ENCODE measurements at places on chromosomes 11 and 22.

DNA sequence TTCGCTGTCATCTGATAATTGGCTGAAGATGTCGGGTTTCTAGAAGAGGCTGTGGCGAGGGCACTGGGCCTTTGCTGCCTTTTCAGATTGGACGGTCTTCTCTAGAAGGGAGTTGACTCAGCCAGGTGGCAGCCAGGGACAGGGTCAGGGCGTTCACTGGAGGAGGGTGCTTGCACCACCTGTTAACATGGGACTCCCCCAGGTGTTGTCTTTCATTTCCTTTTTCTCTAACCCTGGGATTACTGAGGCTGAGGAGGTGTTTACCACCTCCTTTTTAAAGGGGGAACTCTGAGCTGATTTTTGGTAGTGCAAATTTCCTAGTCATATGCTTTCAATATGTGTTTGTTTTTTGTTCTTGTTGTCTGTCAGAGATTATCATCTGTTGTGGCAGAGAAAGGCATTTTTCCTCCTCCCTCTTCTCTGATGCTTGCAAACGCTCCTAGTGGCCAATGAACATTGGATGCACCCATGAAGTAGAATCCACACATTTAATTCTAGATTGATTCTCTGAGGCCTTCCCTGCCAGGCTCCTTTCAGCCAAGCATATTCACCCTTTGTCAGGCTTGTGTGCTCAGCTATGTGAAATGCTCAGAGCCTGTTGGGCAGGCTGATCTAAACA lies 54.1 kb downstream of the LDLRAD3 start:
- no peak for DNase-seq

GRCh38 chr22:42928969-42929837 lies 72.1 kb upstream of the ARFGAP3 start:
- no peak for DNase-seq

DNA sequence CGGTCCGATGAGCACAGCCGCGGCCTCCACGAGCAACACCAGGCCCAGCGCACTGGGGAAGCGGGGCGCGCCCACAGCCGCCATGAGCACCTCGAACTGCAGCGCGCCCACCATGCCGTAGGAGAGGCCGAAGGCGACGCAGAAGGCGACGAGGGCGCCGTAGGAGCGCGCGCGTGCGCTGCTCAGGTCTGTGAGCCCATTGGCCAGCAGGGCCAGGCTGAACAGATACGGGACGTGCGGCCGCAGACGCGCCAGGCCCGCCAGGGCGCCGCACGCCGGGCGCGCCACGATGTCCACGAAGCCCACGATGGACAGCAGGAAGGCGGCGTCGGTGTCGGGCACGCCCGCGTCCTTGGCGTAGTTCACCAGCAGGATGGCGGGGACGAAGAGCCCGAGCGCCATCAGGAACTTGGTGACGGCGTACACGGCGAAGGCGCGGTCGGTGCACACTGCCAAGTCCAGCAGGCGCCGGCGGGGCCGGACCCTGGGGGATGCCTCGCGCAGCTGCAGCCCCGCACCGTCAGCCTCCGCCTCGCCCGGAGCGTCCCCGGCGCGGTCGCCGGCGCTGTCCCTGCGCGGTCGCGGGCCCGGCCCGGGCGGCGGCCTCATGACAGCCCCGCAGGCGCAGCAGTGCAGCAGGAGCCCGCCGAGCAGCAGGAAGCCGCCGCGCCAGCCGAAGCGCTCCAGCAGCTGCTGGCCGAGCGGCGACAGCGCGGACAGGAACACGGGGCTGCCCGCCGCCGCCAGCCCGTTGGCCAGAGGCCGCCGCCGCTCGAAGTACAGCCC lies 2.9 kb downstream of the SLC16A8 start:
- DNase-seq, result no peak

DNA sequence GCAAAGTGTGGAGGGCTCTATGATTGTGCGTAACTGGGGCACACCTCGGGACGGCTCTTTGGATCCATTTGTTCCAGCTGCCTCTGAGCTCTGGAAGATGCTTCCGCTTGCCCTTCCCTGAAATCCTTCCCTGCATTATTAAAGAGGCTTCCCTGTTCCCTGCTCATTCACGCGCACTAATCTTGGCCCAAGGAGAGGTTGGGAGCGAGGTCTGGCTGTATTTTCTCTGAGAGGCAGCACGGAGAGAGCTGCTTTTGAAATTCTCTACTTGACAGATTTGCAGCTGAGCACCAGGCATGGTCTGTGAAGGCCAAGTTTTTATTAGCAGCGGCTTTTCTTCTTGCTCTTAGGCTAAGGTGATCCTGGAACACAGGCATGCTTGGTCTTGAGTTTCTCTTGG lies 94.8 kb upstream of the NTM start:
- DNase-seq, result no peak

- peak; percentile 62 for DNase-seq
Measured at GRCh38 chr11:64713016-64713707, 9.8 kb downstream of the NRXN2 start.

DNA sequence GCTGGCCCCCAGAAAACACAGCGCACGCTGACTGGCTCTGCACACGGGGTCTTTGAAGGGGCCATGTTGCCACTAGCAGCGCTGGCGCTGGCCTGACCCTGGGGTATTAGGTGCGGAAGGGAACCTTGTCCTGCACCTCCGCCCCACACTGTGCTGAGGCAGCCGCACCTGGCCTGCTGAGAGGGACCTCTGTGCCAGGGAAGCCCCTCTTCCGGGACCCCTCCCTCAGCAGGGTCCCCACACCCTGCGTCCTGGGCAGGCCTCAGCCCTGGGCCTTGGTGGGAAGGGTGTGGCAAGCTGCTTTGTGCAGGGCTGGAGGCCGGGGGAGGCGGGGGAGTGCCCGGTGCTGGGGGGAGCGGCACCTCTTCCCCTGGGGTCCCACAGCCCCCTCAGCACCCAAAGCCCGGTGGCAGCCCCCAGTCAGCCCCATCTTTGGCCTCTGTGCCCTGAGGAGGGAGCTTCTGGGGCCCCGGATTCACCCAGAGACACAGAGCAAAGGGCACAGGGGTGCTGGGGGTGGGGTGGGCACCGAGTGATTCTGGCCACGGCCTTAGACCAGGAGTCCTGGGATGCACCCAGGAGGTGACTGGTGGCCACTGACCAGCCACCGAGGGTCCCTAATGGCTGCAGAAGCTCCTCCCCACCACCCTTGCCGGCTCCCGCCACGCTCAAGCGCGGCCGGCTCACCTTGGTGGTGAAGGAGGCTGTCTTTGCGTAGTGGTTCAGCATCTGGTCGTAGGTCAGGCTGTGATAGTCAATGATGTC lies 11.4 kb downstream of the TTLL8 start:
- DNase-seq, result no peak

- DNase-seq, result no peak
Measured at GRCh38 chr11:38425578-38425977, 1827.5 kb upstream of the RAG2 start.

- no peak for DNase-seq
Measured at GRCh38 chr11:116928102-116928777, 90.8 kb upstream of the APOA1 start.
